ENCODE measurements at places on chromosomes 7 and 10. TPM values are rescaled to one million over a fixed set of nuclear protein-coding genes. Genes with fewer than 3 reads are reported as not detected.

DNA sequence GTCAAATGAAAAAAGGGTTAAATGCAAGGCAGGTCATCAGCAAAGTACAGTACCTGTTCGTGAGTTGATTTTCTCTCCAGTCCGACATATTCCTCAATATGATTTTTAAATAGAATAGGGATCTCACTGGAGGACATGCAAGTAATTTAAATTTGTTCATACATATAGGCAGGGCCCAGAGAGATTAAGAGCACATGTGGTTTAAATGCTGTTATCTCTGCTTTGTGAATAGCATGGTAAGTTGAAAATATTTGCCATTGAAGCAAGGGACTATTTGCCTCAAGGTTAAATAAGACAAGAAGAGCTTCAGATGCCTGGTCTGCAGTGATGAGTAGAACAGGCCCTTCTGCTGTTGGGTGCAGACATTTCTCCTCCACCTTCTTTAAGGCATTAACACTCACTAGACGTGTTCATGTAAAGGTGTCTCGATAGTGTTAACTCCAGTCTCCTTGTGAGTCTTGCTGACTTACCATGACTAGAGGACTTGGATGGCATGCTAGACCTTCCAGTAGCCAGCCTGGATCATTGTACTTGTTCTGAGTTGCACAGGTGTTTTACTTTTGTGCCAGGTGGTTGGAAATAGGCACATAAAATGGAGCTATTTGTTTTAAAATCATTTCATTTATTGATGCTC lies 15.6 kb upstream of the AKR1C3 start:
- H3K36me3 ChIP-seq = no peaks in the 10 kb centered on the region
- no peak for DNase-seq
- H3K27ac ChIP-seq = no peak overlapping the region
- no peak overlapping the region for H3K4me3 ChIP-seq

DNA sequence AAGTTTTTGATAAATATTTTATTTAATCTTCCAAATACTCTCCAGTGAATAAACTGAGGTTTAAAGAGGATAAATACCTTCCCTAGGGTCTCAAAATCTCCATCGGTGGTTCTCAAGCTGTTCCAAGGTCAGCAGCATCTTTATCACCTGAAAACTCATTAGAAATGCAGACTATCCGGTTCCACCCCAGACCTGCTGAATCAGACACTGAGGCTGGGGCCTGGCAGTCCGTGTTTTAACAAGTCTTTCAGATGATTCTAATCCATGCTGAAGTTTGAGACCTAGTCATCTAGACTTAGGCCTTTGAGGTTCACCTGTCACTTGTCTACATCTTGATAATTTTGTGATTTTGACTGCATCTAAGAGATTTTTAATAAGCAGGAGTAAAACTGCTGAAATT lies 37.5 kb downstream of the PLEKHA8 start:
- H3K36me3 ChIP-seq = peaks cover 7% of the 10 kb centered on the region
- no peak for DNase-seq
- H3K4me1 ChIP-seq = peaks cover 6% of the 10 kb centered on the region
- no peak overlapping the region for H3K4me3 ChIP-seq
- H3K27ac ChIP-seq = no peak overlapping the region

GRCh38 chr10:77287647-77288120 lies 349.9 kb downstream of the KCNMA1 start:
- H3K27me3 ChIP-seq = peaks cover 5% of the 10 kb centered on the region
- H3K4me1 ChIP-seq = no peaks in the 10 kb centered on the region
- no peaks in the 10 kb centered on the region for H3K36me3 ChIP-seq
- DNase-seq = no peak
- no peak overlapping the region for H3K4me3 ChIP-seq

DNA sequence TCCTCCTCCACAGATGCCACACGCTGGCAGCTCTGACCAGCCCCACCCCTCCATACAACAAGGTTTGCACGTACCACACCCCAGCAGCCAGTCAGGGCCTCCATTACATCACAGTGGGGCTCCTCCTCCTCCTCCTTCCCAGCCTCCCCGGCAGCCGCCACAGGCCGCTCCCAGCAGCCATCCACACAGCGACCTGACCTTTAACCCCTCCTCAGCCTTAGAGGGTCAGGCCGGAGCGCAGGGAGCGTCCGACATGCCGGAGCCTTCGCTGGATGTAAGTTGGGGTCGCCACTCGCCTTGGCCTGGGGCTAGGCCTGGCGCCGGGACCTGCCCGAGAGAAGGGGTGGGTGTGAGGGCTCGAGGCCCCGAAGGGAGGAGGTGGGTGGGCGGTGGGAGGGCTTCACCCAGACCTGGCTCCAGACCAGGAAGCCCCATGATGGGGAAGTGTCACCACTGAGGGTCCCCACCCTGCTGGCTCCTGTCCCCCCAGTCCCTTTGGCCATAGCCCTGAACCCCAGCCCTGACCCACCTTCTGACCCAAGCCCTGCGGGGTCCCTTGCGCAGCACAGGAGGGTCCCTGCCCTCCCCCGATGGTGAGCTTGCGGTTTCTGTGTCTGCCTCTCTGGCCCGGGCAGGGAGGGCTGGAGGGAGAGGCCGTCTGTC lies 36.2 kb upstream of the PPIF start:
- no peaks in the 10 kb centered on the region for H3K4me1 ChIP-seq
- H3K4me3 ChIP-seq = no peak overlapping the region
- DNase-seq = no peak
- H3K36me3 ChIP-seq = no peaks in the 10 kb centered on the region
- no peaks in the 10 kb centered on the region for H3K27me3 ChIP-seq

- H3K27ac ChIP-seq = no peak overlapping the region
- H3K36me3 ChIP-seq = no peaks in the 10 kb centered on the region
- peaks cover 4% of the 10 kb centered on the region for H3K27me3 ChIP-seq
These were observed 19.4 kb downstream of the GTF2IRD1 start for GRCh38 chr7:74473116-74473515.

- no peaks in the 10 kb centered on the region for H3K36me3 ChIP-seq
- no peak for DNase-seq
These were observed 54.4 kb downstream of the ZNF503 start for GRCh38 chr10:75347186-75347585.

DNA sequence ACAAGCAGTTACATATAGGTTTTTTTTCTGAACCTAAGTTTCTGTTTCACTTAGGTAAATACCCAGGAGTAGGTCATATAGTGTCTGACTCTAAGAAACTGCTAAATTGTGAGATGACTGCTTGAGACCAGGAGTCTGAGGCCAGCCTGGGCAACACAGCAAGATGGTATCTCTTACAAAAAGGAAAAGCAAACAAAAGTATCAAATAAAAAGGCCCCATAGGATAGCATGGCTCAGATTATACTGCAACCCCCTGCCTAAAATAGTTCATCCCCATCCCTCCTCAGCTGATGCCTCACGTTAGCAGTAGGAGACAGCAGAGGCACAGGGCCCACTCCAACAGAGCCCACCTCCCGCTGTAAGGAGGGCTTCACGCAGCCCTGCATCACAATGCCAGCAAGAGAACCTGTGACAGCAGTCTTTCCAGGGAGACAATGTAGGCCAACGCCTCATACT lies 90.3 kb downstream of the SRPK2 start:
- H3K27me3 ChIP-seq = no peaks in the 10 kb centered on the region
- no peak overlapping the region for H3K4me3 ChIP-seq
- H3K36me3 ChIP-seq = no peaks in the 10 kb centered on the region
- peak overlapping the region; percentile 36 for H3K27ac ChIP-seq
- H3K4me1 ChIP-seq = peaks cover 10% of the 10 kb centered on the region
- DNase-seq = no peak

- H3K4me3 ChIP-seq = no peak overlapping the region
- DNase-seq = no peak
- H3K27me3 ChIP-seq = no peaks in the 10 kb centered on the region
- H3K36me3 ChIP-seq = no peaks in the 10 kb centered on the region
These were observed 67.4 kb downstream of the PLXNA4 start for GRCh38 chr7:132508724-132509353.

- H3K4me3 ChIP-seq = no peak overlapping the region
- DNase-seq = peak; percentile 47
- H3K36me3 ChIP-seq = no peaks in the 10 kb centered on the region
- peaks cover 16% of the 10 kb centered on the region for H3K4me1 ChIP-seq
- no peak overlapping the region for H3K27ac ChIP-seq
These were observed 1.5 kb downstream of the GSDME start for GRCh38 chr7:24755541-24756407.

DNA sequence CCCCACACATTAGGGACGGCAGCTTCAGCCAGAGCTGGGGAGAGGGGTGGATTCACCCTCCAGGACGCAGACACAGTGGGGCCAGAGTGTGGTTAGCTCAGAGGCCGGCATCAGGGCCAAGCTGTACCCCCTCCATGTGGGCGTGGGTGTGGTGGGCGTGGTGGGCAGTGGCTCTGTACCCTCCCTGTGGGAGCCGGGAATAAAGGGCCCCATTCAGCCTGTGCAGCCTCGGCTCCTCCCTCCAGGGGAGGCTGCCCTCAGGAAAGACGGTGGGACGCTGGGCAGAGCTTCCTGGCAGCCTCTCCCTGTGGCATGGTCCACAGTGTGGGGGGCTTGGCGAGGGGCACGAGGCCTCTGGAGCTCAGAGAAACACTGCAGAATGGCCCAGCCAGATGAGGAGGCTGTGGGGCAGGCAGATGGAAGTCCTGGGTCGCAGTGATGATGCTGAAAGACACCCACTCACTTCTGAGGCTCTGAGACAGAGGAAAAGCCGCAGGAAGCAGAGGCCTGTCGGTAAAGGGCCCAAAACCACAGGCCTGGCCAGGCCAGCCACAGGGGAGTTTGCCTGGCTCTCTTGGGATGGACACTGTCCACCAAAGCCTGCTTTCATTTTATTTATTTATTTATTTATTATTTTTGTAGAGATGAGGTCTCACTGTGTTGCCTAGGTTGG lies 108.0 kb downstream of the SH3PXD2A start:
- no peak overlapping the region for H3K4me3 ChIP-seq
- peaks cover 6% of the 10 kb centered on the region for H3K4me1 ChIP-seq
- no peak overlapping the region for H3K27ac ChIP-seq
- no peaks in the 10 kb centered on the region for H3K27me3 ChIP-seq

GRCh38 chr7:76054123-76055120 lies 6.5 kb downstream of the MDH2 start:
- peaks cover 64% of the 10 kb centered on the region for H3K36me3 ChIP-seq
- H3K27ac ChIP-seq = no peak overlapping the region
- no peak overlapping the region for H3K4me3 ChIP-seq
- no peak for DNase-seq

- no peak overlapping the region for H3K27ac ChIP-seq
- peak; percentile 53 for DNase-seq
- H3K4me3 ChIP-seq = no peak overlapping the region
These were observed 37.4 kb upstream of the DUSP5 start for GRCh38 chr10:110460111-110460809.

DNA sequence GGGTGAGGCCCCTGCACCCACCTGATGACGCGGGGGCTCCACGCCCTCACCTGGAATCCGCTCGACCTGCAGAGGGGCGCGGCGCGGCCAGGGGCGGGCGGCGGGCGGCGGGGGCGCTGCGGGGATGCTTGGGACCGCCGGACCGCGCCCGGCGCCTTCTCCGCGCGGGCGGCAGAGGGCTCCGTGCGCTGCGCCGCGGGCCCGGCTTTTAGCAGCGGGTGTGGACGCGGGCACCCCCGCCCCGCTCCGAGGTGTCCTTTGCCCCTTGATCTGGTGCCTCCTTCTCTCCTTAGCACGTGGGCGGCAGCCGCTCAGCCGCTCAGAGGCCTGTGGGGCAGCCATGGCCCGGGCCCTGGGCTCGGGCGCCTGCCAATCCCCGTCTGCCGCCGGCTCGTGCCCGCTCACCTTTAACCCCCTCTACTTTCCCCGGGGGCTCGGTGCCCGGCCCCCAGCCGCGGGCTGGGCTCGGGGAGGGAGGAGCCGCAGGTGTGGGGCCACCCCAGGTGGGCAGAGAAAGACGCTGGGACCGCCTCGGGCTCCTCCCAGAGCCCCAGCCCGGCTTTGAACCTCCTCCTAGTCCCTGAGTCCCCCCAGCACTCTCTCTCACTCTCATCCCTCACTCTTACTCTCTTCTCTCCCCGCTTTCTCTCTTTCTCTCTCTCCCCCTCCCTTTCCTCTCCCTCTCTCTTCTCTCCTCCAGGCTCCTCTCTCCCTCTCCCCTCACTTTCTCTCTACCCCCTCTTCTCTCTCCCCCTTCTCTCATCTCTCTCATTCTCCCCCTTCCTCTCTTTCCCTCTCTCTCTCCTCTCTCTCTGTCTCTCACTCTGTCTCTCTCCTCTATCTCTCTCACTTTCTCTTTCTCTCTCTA lies 19.7 kb upstream of the VPS37D start:
- peaks cover 11% of the 10 kb centered on the region for H3K4me1 ChIP-seq
- peaks cover 67% of the 10 kb centered on the region for H3K27me3 ChIP-seq
- no peaks in the 10 kb centered on the region for H3K36me3 ChIP-seq
- no peak overlapping the region for H3K27ac ChIP-seq
- peak overlapping the region; percentile 62 for H3K4me3 ChIP-seq
- DNase-seq = peak; percentile 55

GRCh38 chr7:110856704-110857103 lies 234.2 kb upstream of the LRRN3 start:
- H3K27ac ChIP-seq = no peak overlapping the region
- no peaks in the 10 kb centered on the region for H3K36me3 ChIP-seq
- DNase-seq = no peak
- no peaks in the 10 kb centered on the region for H3K4me1 ChIP-seq

The ASZ1 gene
- total RNA-seq = not detected

The NT5C3A gene
- total RNA-seq = 41.2 TPM

The HMX2 gene
- not detected for total RNA-seq

The H2BK1 gene
- total RNA-seq = 3.1 TPM

Measured in B cell (primary cell).